ENCODE measurements at places on chromosomes 7 and 10.

DNA sequence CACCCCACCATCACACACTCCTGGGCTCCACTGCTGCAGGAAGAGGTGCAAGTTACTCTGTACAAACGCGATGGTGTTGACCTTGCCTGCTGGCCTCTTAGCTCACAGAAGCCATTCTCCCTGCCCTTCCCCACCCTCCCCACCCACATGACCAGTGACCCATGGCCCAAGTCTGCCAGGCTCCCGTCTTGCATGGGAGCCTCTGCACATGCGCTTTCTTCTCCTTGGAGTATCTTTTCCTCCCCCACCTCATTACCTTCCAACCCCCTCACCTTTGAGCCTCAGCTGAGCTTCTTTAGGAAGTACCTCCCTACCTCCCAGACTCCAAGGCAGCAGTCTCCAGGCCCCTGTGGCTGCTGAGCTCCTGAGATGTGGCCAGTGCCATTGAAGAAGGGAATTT, 337.7 kb upstream of the ZNF32 start:
- DNase-seq, result no peak

- no peak for DNase-seq
Measured at GRCh38 chr10:21194510-21194993, 297.4 kb upstream of the NEBL start.

GRCh38 chr7:70565721-70566370, 566.1 kb upstream of the GALNT17 start:
- DNase-seq, result no peak

- no peak for DNase-seq
Measured at GRCh38 chr7:126362746-126363145, 890.0 kb downstream of the GRM8 start.

GRCh38 chr10:43955002-43955596, 306.4 kb upstream of the ZNF32 start:
- DNase-seq, result no peak
